ENCODE measurements at places on chromosomes 1 and 21. TPM values are rescaled to one million over a fixed set of nuclear protein-coding genes. Genes with fewer than 3 reads are reported as not detected.

The DIO1 gene
- total RNA-seq: not detected

The CR1L gene
- not detected for total RNA-seq

The RNF223 gene
- total RNA-seq: not detected

The SLC6A9 gene
- 4.4 TPM for total RNA-seq

The OTUD7B gene
- 11.2 TPM for total RNA-seq

The RPE65 gene
- total RNA-seq: not detected

The IL6R gene
- total RNA-seq: 15.4 TPM

The TNNT2 gene
- 0.78 TPM for total RNA-seq

The IL19 gene
- not detected for total RNA-seq

The RYR2 gene
- 0.25 TPM for total RNA-seq

The SPATA46 gene
- total RNA-seq: not detected

The DNASE2B gene
- not detected for total RNA-seq

The LRRC71 gene
- not detected for total RNA-seq

The ATP1A4 gene
- not detected for total RNA-seq

The SCYL3 gene
- 2.9 TPM for total RNA-seq

The FLG2 gene
- total RNA-seq: not detected

The CA6 gene
- not detected for total RNA-seq
